ENCODE measurements at places on chromosomes 4 and X. TPM values are rescaled to one million over a fixed set of nuclear protein-coding genes. Genes with fewer than 3 reads are reported as not detected.

The SPATA18 gene
- polyA plus RNA-seq, result 0.78 TPM

The HHIP gene
- polyA plus RNA-seq, result 18.6 TPM

DNA sequence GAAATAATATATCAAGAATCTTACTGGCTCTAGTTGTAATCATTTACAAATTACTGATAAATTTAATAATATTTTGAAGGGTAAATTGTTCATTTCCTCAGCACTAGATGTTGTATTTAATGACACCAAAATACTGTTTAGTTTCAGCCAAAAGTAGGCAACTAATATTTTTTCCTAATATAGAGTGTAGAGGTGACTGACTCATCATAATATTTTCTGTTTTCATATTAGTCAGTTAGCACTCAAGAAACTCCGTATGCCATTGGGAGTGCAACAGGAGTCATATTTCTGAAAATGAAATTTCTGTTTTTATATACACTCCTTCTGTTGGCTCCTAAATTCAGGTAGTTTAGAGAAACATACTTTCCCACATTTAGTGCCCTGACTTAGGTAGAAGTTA is 36.6 kb upstream of the PTPN13 start:
- H3K4me3 ChIP-seq, result no peak overlapping the region
- peaks cover 3% of the 10 kb centered on the region for H3K27me3 ChIP-seq
- no peak overlapping the region for H3K27ac ChIP-seq
- no peaks in the 10 kb centered on the region for H3K36me3 ChIP-seq
- DNase-seq, result no peak

The HPF1 gene
- polyA plus RNA-seq, result 25.4 TPM

The STATH gene
- not detected for polyA plus RNA-seq

All from large intestine (tissue), 12 donors.